Panc1 (cell line): ENCODE measurements at places on chromosomes 5 and 9. TPM values are rescaled to one million over a fixed set of nuclear protein-coding genes. Genes with fewer than 3 reads are reported as not detected.

C9orf50 gene
- not detected for total RNA-seq

BNC2 gene
- 5.7 TPM for total RNA-seq

DNA sequence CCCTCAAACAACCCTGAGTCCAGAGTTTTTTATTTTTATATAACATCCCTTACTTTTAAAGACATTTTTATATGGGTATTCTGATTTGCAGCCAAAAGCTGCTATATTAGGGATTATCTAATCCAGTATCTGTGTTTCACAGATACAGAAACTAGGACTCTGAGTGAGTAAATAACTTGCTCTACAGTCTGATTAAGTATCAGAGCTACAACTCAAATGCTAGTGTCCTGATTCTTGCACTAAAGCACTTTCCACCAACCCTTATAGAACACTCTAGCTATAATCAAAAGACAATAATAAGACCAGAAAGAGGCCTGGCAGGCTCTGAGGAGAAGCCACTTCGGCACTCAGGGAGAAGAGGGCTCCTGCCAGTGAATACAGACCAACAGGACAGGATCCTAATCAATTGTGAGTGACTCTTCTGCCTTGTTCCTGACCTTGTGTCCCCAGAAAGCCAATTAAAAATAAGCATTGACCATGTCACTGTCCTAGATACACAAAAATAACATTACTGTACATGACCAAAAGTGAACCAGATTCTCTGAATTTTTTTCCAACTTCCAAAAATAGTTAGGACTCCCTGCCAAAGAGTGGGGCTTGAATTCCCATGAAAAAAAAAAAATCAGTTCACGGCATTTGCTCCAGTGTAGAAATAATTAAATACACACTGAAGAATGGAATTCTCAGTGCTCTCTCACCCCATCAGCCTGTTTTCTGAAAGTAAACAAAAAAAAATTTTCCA lies 63.6 kb upstream of the MAP3K1 start:
- DNase-seq = no peak

DNA sequence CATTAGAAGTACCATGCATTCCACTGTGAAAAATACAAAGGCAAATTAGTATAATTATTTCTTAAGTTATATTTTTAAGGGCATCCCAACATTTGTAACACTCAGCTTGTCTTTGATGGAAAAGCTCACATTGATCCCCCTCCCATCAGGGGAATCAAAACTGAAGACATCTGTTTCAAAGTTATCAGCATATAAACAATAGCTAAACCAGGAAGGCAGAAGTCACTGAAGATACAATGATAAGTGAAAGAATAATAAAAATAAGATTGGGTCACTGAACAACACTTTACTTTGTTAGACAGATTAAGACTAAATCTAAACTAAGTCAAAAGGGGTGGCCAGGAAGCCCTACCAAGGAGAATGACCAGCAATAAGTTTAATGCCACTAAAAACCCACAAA lies 801.9 kb upstream of the ACO1 start:
- DNase-seq = no peak

DNA sequence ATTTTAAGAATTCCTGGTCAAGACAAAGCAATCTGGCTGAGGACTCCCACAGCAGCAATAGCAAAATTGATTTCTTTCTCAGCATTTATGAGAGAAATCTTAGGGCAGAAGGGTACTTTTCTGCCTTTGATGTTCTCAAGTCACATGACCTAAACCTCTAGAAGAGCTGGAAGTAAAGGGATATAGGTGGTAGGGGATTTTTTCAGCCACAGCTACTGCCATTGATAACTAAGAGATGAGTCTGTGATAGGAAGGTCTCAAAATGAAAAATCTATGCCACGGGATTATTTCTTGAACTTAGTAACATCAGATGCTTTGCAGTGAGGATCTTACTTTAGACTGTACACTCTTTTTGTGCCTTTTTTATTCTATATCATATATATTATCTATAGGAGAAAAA lies 35.6 kb downstream of the IL6ST start:
- DNase-seq = no peak

SLC34A1 gene
- total RNA-seq = not detected

DNA sequence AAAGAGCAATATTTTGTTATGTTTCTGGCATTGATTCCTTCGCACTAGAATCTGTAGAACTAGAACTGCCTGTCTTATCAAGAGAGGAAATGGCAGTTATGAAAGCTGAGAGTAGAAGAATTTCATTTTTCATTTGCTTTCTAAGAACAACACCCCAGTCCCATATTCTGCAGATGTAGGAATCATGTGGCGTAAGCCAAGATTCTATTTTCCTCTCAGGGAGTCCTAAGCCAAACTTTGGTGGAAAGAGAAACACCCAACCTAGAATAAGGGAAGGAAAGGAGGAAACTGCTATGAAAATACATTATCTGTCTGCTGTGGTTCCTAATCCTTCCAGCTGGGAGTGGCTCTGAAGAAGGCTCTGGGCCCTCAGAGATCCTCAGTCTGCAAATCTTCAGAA lies 1176.9 kb upstream of the C9orf72 start:
- no peak for DNase-seq

GRCh38 chr9:35909687-35910612 lies 660 bp downstream of the SPAAR start:
- no peak for DNase-seq

ARHGEF39 gene
- total RNA-seq = 34.0 TPM

LURAP1L gene
- total RNA-seq = 6.8 TPM

DNA sequence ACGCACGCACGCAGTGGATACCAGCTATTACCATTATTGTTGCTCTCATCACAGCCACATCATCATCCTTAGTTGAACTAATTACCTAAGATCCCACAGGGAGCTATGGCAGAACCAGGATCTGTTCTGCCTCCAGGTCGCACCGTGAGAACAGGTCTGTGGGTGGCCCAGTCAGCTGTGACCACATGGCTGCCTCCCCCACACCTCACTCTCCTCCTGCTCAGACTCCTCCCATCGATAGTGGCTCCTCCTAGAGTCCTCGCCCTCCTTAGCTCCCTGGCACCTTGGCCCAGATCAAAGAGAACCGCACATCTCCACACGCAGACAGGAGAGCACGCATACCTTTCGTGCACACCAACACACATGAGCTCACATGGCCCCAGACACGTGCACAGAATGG lies 32.4 kb upstream of the RPL26L1 start:
- DNase-seq = no peak

GRCh38 chr5:180353980-180354452 lies 880 bp upstream of the GFPT2 start:
- no peak for DNase-seq

DNA sequence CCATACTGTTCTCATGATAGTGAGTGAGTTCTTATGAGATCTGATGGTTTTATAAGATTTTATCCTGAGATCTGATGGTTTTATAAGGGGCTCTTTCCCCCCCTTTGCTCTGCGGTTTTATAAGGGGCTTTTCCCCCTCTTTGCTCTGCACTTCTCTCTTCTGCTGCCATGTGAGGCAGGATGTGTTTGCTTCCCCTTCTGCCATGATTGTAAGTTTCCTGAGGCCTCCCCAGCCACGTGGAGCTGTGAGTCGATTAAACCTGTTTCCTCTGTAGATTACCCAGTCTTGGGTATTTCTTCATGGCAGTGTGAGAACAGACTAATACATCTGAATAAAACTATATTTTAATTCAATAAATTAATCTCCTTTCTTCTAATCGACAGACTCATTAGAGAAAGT lies 64.9 kb upstream of the ZSWIM6 start:
- no peak for DNase-seq

- DNase-seq = no peak
These were observed 1.3 kb upstream of the LPCAT1 start for GRCh38 chr5:1524799-1525623.

GRCh38 chr9:127123064-127123890 lies 842 bp upstream of the ANGPTL2 start:
- no peak for DNase-seq

DNA sequence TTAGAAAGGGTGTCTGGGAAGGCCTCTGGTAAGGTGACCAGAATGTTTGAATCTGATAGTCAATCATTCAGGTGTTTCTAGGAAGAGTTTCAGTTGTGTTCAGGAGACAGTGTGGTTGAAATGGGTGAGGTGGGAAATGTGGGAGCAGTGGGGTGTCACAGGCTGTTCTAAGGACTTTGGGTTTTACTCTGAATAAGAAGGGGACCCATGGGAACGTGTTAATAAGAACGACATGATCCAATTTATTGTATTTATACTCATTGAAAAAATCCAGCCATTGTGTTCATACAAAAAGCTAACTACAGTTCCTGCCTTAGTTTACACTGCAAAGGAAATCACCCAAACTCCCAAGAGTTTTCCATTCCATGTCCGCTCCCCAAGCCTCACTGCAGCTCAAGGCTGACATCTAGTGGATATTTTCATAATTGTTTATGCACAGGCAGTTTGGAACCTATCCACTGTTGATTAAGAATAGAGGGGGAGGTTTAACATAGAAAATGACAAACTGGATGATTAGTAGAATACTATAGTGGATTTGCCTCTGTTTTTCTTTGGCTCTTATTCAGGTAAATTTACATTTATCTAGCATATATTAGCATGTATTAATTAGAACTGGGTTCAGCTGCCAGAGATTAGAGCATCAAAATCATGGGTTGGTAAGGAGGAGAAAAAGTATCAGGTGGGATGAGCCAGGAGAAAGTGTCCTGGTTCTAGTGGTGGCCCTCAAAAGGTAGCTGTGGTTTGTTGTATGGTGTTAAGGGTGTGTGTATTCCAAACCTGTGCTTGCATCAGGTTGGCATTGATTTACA lies 17.7 kb downstream of the CAVIN4 start:
- DNase-seq = no peak

GRCh38 chr5:90558344-90559192 lies at the start of gene ADGRV1:
Gene ADGRV1 (plus strand): TSS chr5:90558797. CDS start chr5:90558896, 99 bp downstream.
- DNase-seq = no peak

DNA sequence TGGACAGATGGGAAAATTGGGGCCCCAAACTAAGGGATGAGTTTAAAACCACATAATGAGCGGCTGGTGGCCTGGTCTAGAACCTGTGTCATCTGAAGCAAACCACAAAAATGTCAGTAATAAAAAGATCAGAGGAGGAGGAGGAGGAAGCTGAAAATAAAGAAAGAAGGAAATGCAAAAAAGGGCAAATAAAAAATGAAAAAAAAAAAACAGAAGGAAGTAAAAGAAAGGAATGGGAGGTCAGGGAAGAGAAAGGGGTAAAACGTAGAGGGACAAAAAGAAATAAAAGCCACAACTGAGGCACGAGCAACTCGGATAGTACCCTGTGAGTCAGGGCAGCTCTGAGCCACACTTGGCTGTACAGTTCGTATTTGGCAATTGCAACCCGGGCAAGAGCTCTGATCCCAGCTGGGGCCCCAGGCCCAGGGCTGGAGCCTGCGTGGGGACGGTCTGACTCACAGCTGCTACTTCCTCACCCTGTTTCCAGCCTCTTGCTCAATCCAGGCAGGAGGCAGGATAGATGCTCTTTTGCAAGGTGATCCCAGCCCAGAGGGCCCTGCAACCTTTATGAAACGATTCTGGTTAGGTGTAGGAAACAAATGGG lies 137.9 kb upstream of the TRIM32 start:
- no peak for DNase-seq

DNA sequence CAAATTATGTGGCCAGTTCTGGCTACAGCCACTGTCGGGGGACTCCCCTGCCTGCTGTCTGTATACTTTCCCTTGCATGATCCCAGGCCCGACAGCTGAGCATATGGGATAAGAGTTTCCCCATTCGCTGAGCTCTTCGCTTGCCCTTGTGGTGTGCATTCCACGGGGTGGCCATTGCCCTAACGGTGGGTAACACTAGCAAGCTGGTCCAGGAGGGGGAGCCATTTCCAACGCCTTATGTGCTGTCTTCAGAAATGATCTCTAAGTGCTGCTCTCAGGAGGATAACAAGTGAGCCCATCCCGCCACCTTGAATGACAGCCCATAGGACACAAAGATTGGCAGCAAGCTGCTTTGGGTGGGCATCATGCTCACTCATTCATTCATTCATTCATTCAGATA lies 190.9 kb downstream of the FSTL4 start:
- DNase-seq = no peak

DNA sequence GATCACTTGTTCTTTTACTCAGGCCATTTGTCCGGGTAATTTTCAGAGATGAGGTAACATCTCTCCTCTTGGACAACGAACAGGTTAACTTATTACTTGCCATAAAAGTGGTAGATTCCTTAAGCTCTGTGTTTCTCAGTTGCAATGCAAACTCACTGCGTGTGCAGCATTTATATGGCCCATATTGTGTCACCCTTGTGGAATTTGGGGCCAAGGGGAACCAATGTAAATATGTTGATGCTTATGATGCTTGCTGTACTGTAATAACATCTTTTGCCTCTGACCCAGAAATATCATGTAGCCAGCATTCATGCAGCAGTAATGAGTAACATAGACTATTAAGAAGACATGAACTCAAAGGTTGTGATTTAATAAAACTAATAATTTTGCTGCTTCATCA lies 175.8 kb downstream of the ADAMTS6 start:
- DNase-seq = no peak

GRCh38 chr5:141681695-141682641 lies at the start of gene ARAP3:
Gene ARAP3 (minus strand): TSS chr5:141682230. CDS start chr5:141680486, 1,744 bp downstream.
- DNase-seq = peak; percentile 38

GRCh38 chr9:114263853-114264510 lies 58.9 kb upstream of the ORM1 start:
- no peak for DNase-seq

GRCh38 chr9:35258660-35259474 lies 97.1 kb downstream of the UNC13B start:
- peak; percentile 43 for DNase-seq

SPOCK1 gene
- total RNA-seq = 15.6 TPM

GRCh38 chr5:90153031-90153430 lies 256.5 kb downstream of the CETN3 start:
- DNase-seq = no peak

ARL14EPL gene
- not detected for total RNA-seq

WNK2 gene
- total RNA-seq = 13.7 TPM

- no peak for DNase-seq
These were observed 227.2 kb downstream of the RAB3C start for GRCh38 chr5:58810086-58810485.

DNA sequence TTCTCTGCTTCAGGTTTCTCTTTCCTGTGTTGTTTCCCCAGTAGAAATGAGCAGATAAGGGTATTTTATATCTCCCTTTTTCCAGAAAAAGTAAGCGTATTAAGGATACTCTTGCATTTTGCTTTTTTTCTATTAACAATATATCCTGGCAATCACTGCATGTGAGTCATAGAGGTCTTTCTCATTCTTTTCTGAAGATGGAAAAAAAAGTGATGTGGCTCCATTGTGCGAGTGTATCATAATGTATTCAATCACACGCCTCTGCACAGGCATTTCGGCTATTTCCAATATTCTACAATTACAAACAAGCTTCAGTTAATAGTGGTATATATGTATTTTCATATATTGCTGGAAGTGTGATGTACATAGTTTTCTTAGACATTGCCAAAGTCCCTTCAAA lies 155.9 kb downstream of the MED27 start:
- DNase-seq = no peak

ANKRD34B gene
- total RNA-seq = 0.10 TPM

DNA sequence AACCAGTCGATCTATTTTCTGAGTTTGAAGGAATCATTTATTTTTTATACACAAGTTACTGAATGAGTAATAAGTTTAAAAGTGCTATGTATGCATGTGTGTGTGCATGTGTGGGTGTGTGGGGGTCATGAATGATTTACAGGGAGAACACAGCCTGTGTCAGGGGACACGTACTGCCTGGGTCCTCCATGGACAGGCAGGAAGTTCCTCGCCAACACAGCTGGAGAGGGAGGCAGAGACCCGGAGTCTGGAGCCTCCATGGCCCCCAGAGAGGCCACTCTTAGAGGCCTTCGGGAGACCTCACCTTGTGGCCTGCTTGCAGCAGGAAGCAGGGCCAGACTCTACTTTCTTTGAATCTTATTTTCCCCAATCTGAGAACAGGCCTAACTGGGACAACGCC lies 144.7 kb downstream of the GABBR2 start:
- no peak for DNase-seq

- no peak for DNase-seq
These were observed 1096.0 kb downstream of the DTWD2 start for GRCh38 chr5:117892360-117892759.
